ENCODE measurements at places on chromosomes 6 and 20. TPM values are rescaled to one million over a fixed set of nuclear protein-coding genes. Genes with fewer than 3 reads are reported as not detected.

DNA sequence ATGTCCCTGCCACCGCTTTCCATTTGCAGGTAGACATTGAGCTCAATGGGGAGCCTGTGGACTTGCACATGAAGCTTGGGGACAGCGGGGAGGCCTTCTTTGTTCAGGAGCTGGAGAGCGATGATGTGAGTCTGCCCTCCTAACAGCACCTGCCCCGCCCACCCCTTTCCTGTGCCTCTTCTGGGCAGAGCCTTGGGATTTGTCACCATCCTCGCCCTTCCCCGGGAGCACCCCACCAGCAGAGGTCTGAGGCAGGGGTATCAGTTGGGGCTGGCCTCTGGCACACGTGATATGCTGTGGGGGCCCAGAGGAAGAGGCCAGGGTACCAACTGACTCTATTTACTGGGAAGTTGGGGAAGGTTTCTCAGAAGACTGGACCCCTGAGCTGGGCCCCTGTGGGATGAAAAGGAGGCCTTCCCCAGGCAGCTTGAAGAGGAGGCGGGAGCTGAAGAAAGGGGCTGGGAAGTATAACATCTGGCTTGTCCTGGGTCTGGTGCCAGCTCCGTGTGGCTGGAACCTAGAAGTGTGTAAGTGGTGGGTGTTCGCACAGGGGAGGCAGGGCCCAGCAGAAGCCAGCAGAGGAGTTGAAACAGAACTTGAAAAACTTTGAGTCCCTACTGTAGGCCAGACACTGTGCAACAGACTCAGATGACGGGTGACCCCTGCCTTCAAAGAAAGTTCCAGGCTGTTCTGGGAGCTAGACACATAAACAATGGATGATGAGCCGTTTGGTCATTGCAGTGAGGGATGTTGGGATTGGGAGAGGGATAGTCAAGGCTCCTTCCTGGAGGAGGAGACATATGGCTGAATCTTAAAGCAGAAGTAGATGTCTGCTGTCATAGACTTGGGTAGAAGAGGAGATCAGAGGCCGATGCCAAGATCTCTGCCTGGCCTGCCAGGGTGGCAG lies 7.2 kb downstream of the LPIN3 start:
- H3K4me3 ChIP-seq, result no peak overlapping the region
- no peak for DNase-seq
- peaks cover 8% of the 10 kb centered on the region for H3K36me3 ChIP-seq
- H3K27me3 ChIP-seq, result peaks cover 9% of the 10 kb centered on the region
- H3K27ac ChIP-seq, result no peak overlapping the region
- H3K4me1 ChIP-seq, result no peaks in the 10 kb centered on the region

DNA sequence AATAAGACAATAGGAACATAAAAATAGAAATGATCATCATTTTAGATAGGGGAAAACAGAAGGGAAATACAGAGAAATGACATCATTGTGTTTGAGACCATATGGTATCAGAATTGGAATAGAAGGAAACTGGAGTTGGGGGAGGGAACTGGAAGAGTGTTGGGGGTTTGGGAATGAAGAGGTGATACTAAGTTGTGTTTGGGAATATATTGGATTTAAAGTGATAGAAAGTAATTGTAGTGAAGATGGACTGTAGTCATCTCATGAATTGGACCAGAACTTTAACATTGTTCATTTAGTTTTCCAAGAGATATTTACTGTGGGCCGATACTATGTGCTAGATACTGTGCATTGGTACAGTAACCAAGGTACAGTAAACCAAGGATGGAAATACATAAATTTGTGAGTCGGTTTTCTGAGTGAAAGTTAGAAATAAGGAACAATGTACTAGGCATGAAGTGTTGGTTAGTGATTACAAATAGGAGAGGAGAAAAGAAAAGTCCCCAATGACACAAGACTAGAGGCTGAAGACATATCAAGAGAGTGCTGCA lies 32.3 kb downstream of the KCNQ5 start:
- H3K4me3 ChIP-seq, result no peak overlapping the region
- peaks cover 1% of the 10 kb centered on the region for H3K27me3 ChIP-seq
- no peak overlapping the region for H3K27ac ChIP-seq
- no peaks in the 10 kb centered on the region for H3K36me3 ChIP-seq
- no peak for DNase-seq

DNA sequence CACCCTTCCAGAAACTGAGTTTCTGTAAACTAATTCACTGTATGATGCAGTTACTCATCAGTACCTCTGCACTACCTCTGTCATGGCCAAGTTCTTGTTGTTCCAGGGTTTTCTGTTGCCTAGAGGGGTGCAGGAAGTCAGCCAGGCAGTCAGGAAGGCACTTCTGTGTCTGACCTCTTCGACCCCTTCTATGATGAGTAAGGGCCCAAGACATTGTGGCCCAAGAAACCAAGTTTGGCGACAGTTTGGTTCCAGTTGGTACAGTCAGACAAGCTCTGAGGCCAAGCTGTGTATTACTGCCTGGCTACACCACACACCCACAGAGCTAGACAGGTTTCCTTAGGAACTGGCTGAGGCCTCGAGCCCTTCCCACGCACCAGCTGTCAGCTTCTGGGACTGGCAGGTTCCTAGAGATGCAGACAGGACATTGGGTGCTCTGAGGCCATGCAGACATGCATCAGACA lies 41.2 kb downstream of the TRAF3IP2 start:
- DNase-seq, result no peak
- H3K36me3 ChIP-seq, result peaks cover 56% of the 10 kb centered on the region
- H3K4me1 ChIP-seq, result peaks cover 63% of the 10 kb centered on the region
- H3K27me3 ChIP-seq, result peaks cover 21% of the 10 kb centered on the region
- peak overlapping the region; percentile 35 for H3K4me3 ChIP-seq

DNA sequence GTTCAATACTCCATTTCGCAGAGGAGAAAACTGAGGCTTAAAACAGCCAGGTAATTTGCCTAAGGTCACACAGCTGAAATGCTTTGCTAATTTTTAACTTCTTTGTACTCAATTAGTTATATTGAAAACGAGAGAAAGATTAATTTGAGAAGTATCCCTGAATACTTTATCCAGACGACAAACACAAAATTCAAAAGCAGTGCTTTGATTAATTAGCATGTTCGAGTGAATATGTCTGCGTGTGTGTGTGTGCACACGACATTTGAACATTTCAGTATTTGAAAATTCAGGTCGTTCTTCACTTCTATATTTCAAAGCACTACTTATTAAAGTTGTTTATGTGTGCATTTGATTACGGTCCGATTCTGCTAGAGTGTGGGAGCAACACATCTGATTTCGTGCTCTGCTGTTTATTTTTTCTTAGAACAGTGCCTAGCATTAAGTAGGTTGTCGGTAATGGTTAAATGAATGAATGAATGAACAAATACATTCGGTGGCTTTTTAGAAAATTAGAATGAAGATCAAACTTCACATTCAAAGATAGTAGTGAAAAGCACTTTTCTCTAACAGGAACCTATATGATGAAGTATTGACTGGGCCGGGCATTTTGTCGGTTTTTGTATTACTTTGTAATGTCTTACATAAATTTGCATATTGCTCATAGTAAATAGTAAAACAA lies 36.9 kb upstream of the SYNCRIP start:
- H3K4me3 ChIP-seq, result peak overlapping the region; percentile 65
- peaks cover 5% of the 10 kb centered on the region for H3K36me3 ChIP-seq
- H3K27me3 ChIP-seq, result peaks cover 3% of the 10 kb centered on the region
- H3K27ac ChIP-seq, result no peak overlapping the region
- no peak for DNase-seq
- H3K4me1 ChIP-seq, result peaks cover 23% of the 10 kb centered on the region

- H3K4me1 ChIP-seq, result peaks cover 5% of the 10 kb centered on the region
- no peaks in the 10 kb centered on the region for H3K36me3 ChIP-seq
- peaks cover 1% of the 10 kb centered on the region for H3K27me3 ChIP-seq
- no peak for DNase-seq
Observed at GRCh38 chr6:88494401-88495140, 328.4 kb upstream of the CNR1 start.

- peaks cover 5% of the 10 kb centered on the region for H3K36me3 ChIP-seq
- peaks cover 29% of the 10 kb centered on the region for H3K27me3 ChIP-seq
- no peak overlapping the region for H3K27ac ChIP-seq
- peaks cover 10% of the 10 kb centered on the region for H3K4me1 ChIP-seq
- DNase-seq, result no peak
Observed at GRCh38 chr6:157230910-157231309, 92.4 kb downstream of the TMEM242 start.

GRCh38 chr6:2652611-2653010 lies 98.1 kb downstream of the MYLK4 start:
- no peak for DNase-seq
- no peaks in the 10 kb centered on the region for H3K4me1 ChIP-seq
- no peak overlapping the region for H3K27ac ChIP-seq
- no peaks in the 10 kb centered on the region for H3K27me3 ChIP-seq

- H3K27me3 ChIP-seq, result peaks cover under 1% of the 10 kb centered on the region
- no peak overlapping the region for H3K27ac ChIP-seq
- no peak overlapping the region for H3K4me3 ChIP-seq
- peaks cover 3% of the 10 kb centered on the region for H3K4me1 ChIP-seq
- DNase-seq, result no peak
Observed at GRCh38 chr6:79427721-79428120, 109.5 kb downstream of the LCA5 start.

DNA sequence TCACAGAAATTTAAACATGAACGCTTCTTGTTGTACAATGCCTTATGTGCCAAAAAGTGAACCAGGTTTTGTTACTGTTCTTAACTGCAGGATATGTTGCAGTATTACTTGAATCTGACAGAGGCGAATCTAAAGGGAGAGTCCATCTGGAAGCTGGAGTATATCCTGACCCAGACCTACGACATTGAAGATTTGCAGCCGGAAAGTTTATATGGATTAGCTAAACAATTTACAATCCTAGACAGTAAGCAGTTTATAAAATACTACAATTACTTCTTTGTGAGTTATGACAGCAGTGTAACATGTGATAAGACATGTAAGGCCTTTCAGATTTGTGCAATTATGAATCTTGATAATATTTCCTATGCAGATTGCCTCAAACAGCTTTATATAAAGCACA lies 19.9 kb downstream of the SMPDL3A start:
- no peaks in the 10 kb centered on the region for H3K4me1 ChIP-seq
- no peak overlapping the region for H3K27ac ChIP-seq
- no peak for DNase-seq
- no peak overlapping the region for H3K4me3 ChIP-seq

GRCh38 chr6:14756340-14756739 lies 489.5 kb upstream of the JARID2 start:
- no peaks in the 10 kb centered on the region for H3K36me3 ChIP-seq
- no peak overlapping the region for H3K27ac ChIP-seq
- H3K27me3 ChIP-seq, result peaks cover 3% of the 10 kb centered on the region

GRCh38 chr6:132731086-132731485 lies 17.2 kb upstream of the VNN1 start:
- peaks cover 1% of the 10 kb centered on the region for H3K27me3 ChIP-seq
- DNase-seq, result no peak
- H3K36me3 ChIP-seq, result no peaks in the 10 kb centered on the region
- no peak overlapping the region for H3K4me3 ChIP-seq
- H3K27ac ChIP-seq, result no peak overlapping the region

GRCh38 chr6:8182902-8183665 lies 80.7 kb upstream of the EEF1E1 start:
- no peak overlapping the region for H3K4me3 ChIP-seq
- peaks cover 19% of the 10 kb centered on the region for H3K4me1 ChIP-seq
- H3K27ac ChIP-seq, result no peak overlapping the region
- no peaks in the 10 kb centered on the region for H3K36me3 ChIP-seq

DNA sequence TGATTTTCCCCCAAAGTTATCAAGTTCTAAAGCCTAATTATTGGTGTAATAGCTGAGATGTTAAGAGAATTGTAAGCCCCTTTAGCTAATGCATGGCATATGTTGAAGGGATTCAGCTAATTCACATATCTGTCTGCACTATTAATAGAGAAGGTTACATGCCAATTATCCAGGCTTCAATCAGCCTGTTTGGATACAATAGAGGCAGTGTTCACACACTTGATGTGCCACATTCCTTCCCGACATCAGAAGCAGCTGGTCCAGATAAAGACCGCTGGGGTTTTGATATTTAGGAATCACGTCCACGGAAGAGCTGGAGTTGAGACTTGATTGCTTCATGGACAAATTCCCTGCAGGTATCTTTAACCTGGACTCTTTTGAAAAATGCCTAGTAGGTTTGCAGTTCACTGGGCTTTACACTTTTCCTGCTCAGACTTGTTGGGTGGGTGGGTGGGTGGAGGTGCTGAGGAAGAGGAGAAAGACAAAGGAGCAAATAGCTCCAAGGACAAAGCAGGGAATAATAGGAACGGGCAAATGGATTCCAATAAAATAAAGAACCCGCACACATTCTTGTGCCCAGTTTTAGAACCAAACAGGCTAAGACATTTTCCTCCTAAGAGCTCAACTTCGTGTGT lies 142.6 kb upstream of the ZNF217 start:
- no peak for DNase-seq
- no peaks in the 10 kb centered on the region for H3K36me3 ChIP-seq
- peaks cover 62% of the 10 kb centered on the region for H3K4me1 ChIP-seq
- peaks cover 4% of the 10 kb centered on the region for H3K27me3 ChIP-seq

- peaks cover 11% of the 10 kb centered on the region for H3K27me3 ChIP-seq
- H3K36me3 ChIP-seq, result peaks cover 50% of the 10 kb centered on the region
- peak overlapping the region; percentile 7 for H3K4me3 ChIP-seq
- peaks cover 26% of the 10 kb centered on the region for H3K4me1 ChIP-seq
- no peak overlapping the region for H3K27ac ChIP-seq
Observed at GRCh38 chr20:1462834-1463233, 3.8 kb downstream of the NSFL1C start.

DNA sequence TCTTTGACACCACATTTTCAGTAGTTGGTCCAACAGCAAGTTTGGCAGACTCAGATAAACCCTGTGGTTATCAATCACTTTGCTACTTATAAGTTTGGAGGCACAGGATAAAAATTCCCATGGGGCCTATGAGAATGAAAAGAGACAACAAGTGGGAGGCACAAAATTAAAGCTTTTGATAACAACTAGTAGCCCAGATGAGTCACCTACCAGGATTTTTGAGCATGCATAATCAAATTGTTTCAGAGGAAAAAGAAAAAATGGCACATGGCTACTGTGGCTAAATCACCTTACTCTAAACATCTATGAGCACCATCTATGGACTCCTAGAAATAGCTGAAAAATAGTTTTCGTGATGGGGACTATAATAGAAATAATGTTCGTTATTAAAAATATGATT lies 40.8 kb upstream of the BMP5 start:
- no peak for DNase-seq
- no peaks in the 10 kb centered on the region for H3K36me3 ChIP-seq
- no peak overlapping the region for H3K4me3 ChIP-seq
- no peaks in the 10 kb centered on the region for H3K27me3 ChIP-seq

DNA sequence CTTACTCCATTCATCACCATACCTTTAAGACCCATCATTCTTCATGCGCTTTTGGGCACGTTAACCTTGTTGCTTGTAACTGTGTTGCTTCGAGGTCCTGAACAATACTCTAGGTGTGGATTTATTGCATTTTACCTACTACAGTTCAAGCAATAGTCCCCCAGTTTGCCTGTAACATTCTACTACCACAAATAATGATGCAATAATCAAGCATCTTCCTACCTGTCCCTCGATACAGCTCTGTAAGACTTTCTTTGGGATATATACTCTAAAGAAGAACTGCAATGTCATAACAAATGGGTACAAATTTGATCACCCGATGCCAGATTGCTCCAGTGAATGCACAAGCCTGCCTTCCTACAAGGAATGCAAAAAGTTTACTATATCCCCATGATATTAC lies 1342.6 kb upstream of the GJE1 start:
- no peak overlapping the region for H3K4me3 ChIP-seq
- DNase-seq, result no peak
- no peaks in the 10 kb centered on the region for H3K36me3 ChIP-seq
- H3K4me1 ChIP-seq, result no peaks in the 10 kb centered on the region
- H3K27ac ChIP-seq, result no peak overlapping the region
- H3K27me3 ChIP-seq, result no peaks in the 10 kb centered on the region

- no peaks in the 10 kb centered on the region for H3K36me3 ChIP-seq
- no peaks in the 10 kb centered on the region for H3K27me3 ChIP-seq
- H3K27ac ChIP-seq, result peak overlapping the region; percentile 61
Observed at GRCh38 chr20:51760905-51761546, 7.2 kb downstream of the ATP9A start.

Gene CCN6
- not detected for total RNA-seq

Gene BMP6
- 0.97 TPM for total RNA-seq

Gene HLA-DPB1
- 14.4 TPM for total RNA-seq

Gene SRSF12
- 3.9 TPM for total RNA-seq

Gene SLC39A7
- 108 TPM for total RNA-seq

All from endothelial cell (in vitro differentiated cells).